Gastrocnemius medialis (tissue), 4 donors: ENCODE measurements at places on chromosomes 16 and 17. TPM values are rescaled to one million over a fixed set of nuclear protein-coding genes. Genes with fewer than 3 reads are reported as not detected.

GRCh38 chr16:1010251-1010650 lies 28.7 kb downstream of the SOX8 start:
- DNase-seq: no peak

DNA sequence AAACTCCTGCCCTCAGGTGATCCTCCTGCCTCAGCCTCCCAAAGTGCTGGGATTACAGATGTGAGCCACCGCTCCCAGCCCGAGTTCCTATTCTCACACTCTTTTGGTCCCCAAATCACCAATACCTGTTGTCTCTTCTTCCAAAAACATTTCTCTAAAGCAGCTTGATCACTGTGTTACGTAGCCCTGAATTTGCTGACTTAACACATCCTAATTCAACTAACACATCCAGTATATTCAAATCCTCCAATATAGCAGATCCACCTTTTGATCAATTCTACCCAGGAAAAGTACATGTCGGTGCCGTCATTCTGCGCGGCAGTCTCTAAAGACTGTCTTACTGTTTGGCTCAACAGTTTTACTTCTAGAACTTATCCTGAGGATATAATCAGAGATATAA lies 191.3 kb downstream of the ZNF18 start:
- DNase-seq: no peak

- no peak for DNase-seq
Measured at GRCh38 chr16:77304134-77304533, 104.9 kb downstream of the SYCE1L start.

DNA sequence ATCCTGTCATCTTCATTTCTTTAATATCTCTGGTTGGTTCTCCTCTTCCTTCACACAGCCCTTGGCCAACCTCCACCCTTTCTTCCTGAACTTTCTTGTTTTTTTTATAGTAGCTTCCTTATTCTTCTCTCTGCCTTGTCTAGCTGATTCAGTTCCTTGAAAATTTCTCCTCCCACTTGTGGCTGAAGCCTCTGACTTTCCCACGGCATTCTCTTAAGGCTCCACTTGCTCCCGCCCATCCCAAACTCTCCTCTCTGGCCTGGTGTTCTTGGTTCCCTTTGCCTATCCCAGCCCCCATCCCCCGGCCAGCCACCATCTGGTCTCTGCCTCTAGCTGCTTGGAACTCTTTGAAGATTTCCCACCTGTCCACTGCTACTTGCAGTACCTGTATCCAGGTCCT lies 29.1 kb downstream of the NLRP1 start:
- DNase-seq: no peak

DNA sequence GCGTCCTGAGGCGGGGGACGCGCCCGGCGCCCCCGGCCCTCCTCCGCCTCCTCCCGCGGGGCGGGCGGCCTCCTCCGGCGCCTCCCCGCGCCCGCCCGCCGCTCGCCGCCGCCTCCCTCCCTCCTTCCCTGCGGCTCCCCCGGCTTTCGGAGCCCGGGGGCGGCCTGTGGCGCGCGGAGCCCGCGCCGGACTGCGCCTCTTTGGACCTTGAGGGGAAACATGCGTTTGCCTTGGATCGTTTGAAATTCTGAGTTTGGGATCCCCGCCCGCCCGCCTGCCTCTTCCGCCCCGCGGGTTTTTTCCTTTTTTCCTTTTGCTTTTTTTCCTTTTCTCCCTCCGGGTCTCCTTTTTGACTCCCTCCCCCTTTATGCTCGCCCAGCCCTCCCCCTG lies 390 bp downstream of the ZNRF1 start:
- no peak for DNase-seq

- DNase-seq: peak; percentile 53
Measured at GRCh38 chr16:19841184-19841583, 43.5 kb downstream of the GPRC5B start.

The MAP3K14 gene
- total RNA-seq: 36.5 TPM

The WFIKKN2 gene
- total RNA-seq: 0.20 TPM
